GDM1 (cell line): ENCODE measurements at places on chromosomes 1 and 21.

DNA sequence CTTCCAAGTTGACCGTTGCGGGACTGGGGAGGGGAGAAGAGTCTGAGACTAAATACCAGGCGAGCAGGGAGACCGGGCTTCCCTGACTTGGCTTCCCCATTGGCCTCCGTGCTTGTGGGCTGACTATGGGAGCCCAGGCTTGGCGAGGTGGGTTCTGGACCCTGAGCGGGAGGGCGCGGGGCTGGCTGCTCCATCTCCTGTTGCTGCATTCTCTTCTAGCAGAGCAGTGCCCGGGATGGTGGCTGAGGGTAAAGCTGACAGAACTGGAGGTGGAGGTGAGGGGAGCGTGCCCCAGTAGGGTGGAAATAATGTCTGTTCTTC lies 689 bp downstream of the LGR6 start:
- DNase-seq: no peak

DNA sequence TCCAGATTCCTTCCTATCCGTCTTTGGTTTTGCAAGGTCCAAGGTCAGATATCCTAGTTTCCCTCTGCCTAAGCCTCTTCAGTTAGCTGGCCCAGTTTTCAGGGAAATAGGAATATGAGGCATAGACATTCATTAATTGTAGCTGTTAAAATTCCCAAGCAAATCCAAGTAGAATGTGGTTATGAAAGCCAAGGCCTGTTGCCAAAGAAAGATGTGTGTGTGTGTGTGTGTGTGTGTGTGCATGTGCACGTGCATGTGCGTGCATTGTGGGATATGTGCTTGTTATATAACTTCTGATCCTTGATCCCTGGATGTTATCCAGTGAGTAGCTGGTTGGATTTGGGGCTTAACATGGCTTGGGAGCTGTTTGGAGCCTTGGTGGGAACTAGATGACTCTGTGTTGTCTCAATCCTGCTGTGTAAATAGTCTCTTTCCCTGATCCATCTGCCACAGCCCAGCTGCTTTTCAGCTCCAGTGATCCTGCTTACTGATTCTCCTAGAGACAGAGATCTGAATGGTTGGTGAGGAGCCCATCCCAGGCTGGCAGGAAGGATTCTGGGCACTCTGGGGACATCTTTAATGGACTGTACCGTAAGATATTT lies 70.6 kb upstream of the GCLM start:
- no peak for DNase-seq

DNA sequence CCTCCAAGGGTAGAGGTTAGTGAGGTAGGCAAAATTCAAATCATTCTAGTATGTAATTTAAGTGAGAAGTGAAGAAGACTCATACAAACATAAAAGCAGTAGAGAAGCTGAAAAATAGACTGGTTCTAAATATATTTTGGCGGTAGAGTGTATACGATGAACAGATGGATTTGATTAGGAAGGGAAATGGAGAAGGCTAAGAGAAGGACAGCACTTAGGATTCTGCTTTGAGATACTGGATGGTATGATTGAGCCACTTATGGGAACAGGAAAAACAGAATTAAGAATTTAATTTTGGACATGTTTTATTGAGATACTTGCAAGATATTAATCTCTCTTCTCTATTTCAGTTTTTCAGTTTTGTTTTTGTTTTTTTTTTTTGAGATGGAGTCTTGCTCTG lies 60.1 kb downstream of the EPB41 start:
- no peak for DNase-seq

- DNase-seq: no peak
Measured at GRCh38 chr1:192937128-192937527, 122.0 kb downstream of the UCHL5 start.

GRCh38 chr21:42290505-42290904 lies 24.7 kb downstream of the TFF3 start:
- DNase-seq: no peak

DNA sequence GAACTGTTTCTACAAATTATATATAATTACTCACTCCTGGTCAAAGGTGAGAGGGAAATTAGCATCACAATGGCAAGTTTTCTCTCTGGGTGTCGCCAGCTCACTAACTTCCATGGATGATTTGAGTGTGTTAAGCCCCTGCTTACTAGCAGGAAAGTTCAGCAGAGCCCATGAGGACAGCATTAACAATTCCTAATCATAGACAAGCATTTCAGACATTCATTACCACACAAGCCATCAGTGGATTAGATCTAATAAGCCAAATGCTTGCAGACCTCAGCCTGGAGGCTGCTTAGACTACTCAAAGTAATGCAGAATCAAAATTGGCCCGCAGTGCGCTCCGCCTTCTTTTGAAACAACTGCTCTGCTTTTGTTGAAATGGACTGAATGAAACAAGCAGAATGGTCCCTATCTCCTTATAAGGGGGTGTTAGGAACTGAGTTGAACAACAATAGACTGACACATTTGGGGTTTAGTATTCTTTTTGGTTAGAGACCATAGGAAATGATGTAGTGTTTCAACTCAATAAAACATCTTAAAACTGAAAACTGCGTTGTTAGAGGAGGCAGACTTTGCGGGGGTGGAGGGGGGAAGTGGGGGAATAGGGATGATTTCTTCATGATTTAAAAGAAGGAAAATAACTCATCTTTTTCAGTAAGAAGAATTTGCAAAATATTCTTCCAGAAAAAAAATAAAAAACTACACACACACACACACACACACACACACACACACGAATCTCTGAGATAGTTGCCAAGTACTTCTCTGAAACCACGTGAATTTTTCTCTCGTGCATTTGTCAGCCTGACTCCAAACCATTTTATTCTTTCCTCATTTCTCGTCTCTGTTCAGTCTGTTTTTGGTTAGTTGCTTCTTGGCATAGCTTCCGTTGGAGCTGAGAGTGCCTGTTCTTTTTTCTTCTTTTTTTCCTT lies 54.6 kb downstream of the GORAB start:
- no peak for DNase-seq

GRCh38 chr1:220077887-220078286 lies 11.7 kb downstream of the BPNT1 start:
- DNase-seq: no peak

GRCh38 chr1:12150456-12151200 lies 16.2 kb upstream of the TNFRSF1B start:
- DNase-seq: peak; percentile 54

DNA sequence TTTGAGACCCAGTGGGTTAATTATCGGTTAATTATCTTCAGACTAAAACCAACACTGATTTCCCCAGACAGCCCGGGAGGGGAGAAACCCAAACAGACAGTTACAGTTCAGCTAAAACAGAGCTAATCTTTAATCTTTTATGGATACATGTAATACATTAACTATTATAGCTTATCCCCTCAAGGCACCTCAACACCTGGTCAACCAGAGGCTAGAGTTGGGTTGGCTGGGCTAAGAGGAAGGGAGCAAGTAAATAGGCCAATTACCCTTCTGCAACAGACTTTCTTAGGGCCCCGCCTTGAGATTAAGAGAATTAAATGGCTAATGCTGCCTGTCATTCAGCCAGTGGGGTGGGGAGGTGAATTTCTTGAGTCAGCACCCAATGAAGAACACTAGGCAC lies 6.6 kb upstream of the MED18 start:
- no peak for DNase-seq

DNA sequence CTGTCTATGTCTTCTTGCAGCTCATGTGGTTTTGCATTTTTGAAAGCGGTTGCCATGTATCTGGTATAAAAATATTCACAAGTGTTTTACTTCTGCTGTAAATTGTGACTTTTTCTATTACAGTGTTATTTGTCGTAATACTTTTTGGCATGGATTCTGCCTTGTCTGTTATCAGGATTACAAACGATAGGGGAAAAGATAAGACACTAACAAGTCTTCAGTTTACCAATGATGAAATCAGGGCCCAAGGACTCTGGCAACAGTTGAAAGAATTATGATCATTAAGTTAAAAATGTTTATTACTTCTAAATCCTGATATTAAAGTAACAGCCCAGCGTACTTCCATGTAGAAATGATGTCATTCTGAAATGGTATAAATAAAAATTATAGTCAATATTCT lies 298.8 kb downstream of the KIF26B start:
- DNase-seq: no peak

DNA sequence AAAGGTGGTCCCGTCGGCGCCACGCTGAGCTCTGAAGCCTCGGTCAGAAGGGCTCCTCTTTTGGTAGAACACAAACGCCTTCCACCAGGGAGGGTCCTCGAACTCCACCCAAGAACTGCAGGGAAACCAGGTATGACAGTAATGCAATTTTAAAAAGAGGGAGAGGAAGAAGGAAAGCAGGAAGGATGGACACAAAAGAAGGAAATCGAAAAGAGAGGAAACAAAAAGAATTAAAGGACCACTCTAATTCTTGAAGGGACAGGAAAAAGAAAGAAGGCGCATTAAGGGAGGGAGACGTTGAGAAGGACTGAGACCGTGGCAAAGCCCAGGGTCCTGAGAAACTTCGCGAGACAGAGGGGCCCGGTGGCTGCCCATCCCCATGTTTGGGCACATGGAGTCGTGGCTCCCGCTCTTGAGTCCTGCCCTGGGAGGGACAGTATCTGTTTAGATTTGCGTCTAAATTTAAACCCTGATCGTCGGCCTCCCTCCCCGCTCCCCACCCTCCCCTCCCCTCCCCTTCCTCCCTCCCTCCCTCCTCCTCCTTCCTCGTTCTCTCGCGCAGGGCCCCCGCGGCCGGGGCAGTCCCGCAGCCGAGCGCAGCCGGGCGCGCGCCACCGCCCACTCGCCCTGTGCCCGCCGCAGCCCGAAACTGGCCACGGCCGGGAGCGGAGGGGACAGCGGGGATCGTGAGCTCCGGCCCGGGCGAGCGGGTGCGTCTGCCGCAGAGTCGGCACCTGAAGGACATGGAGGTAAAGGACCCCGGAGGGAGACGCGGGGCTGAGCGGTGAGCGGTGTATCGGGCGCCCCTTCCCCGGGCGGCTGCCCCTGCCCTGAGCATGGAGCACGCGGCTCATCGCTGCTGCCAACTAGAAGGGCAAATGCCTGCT lies at the start of gene RCSD1:
Gene RCSD1, plus strand, starts transcription at position 552 of the 887 bp plus-strand sequence. Its CDS starts 192 bp downstream, at position 744.
- peak; percentile 39 for DNase-seq

DNA sequence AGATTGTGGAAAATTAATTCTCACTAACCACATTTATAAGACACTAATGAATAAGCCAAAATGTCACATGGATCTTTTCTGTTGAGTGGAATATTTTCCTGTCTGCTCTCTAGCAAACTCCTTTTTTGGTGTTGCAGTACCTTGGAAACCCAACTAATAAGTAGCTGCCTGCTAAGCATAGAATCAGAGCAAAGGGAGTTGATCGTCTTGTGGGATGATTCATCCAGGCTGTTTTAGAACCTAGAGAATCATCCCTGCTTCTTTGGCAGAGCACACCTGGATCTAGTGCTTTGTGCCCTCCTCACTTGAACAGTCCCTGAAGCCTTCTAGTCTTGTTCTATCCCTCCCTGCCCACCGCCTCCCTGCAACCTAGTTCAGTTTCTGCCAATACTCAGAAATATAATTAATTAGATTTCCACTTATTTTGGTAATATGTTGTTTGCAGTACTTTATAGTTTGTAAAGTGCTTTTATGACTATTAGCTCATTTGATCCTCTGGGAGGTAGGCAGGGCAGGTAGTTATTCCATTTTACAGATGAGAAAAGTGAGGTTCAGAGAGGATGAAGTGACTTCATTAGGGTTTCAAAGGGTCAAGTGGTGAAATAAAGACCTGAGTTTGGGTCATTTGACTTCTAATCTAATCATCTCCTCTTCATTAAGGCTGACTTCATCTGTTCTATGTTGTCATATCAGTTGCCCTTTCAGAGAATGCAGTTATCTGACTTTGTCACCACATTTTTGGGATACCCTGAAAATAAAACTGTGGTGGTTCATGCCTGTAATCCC lies 2.5 kb downstream of the AGO4 start:
- DNase-seq: no peak

DNA sequence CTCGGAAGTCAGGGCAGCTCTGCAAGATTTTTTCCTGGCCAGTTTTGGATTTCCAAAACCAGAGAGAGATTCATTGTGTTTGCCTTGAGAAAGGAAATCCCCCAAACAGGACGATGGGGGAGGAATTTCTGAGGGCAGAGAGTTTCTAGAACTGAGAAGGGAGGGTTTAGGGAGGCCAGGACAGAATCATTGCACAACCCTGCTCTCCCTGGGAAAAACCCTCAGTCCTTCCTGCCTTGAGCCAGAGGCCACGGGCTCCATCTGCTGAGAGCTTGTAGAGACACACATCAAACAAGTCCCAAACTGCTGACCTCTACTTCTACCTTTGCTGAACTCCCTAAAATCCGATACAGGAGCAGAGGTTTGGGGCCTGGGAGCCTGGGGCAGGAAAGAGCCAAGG lies 99.7 kb downstream of the NMNAT2 start:
- no peak for DNase-seq

GRCh38 chr1:178684111-178684510 lies 40.9 kb upstream of the RALGPS2 start:
- no peak for DNase-seq

GRCh38 chr1:232046451-232047306 lies 420.1 kb downstream of the DISC1 start:
- no peak for DNase-seq

DNA sequence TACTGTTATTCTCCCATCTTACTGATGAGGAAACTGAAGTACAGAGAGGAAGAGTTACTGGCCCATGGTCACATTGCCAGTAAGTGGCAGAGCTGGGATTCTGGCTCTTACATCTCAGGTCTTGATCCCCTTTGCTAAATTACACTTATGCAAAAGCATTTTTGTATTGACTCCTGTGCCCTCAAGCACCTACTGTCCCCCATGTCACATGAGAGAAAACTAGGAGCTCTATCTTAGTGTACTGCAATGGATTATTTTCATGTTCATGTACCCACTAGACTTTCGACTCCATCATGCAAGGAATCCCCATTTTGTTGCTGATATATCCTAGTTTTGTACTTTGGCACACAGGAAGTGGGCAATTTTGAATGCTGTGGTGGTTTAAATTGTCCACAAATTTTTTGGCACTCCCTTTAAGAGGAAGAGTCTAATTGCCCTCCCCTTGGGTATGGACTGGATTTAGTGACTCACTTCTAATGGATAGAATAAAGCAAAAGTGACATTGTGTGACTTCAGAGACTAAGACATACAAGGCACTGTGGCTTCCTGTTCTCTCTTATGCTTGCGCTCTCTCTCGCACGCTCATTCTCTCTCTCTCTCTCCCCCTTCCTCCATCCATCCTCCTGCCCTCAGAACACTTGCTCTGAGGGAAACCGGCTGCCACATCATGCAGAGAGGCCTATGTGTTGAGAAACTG lies 43.5 kb upstream of the JAK1 start:
- no peak for DNase-seq

DNA sequence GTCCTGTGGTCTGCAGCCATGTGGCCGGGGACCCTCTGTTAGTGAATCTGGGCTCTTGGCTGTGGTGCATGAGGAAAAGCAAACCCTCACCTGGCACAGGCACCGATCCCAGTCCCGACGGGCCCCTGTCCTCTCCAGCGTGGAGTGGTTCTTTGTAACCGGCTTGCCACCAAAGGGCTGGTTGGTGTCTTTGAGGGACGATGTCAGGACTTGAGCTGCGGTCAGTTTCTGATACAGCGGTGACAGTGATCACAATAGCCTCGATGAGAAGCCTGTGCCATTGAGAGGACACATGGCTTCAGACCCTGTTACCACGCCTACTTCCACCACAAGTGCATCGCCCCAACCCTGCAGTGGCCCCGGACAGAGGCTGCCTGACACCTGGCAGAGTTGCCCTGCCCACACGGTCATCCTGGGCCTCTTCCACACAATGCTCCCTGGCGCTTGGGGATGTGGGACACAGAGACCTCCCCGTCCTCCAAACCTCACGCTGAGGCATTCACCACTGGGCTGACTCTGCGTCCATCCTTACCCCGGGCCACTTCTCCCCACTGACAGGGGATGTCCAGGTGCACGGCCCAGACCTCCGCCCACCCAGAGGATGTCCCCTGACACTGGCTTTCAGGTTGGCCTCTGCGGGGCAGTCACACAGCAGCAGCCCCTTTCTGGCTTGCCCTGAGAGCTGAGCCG lies 18.8 kb upstream of the ACTRT2 start:
- DNase-seq: no peak
